ENCODE measurements at places on chromosomes 6 and 20.

GRCh38 chr20:43838703-43839060 lies 76.0 kb upstream of the TOX2 start:
- no peak for DNase-seq

- DNase-seq: no peak
Observed at GRCh38 chr20:31943052-31943471, 8.8 kb downstream of the PDRG1 start.

DNA sequence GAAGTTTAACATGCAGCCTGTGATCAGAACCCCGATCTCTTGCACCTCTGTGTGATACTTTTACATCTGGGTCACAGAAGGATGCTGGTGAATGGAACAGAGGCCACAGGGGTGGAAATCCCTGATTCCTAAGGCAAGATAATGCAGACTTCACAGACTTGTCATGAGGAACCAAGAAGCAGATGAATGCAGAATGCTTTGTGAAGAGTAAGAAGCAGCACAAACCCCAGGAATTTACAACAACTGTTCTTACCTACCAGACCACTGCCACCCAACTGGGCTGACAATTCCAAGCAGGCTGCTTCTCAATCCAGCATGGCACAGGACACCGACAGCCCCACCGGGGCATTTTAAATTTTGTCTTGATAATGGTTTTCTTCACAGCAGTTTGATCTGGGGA lies 113.2 kb upstream of the CD93 start:
- no peak for DNase-seq

DNA sequence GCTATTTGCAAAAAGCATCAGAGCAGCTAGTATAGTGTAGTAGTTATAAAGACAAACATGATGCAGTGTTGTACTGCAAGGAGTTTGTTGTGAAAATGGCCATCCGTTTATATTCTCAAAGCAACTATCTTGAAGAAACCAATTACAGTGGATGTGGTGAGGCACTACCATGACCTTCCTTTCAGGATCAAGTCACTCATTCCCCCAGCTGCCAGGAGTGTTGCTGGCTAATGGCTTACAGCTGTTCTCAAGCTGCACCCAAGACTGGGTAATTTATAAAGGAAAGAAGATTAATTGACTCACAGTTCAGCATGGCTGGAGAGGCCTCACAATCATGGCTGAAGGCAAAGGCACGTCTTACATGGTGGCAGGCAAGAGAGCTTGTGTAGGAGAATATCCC lies 29.0 kb downstream of the ADGRF4 start:
- no peak for DNase-seq

GRCh38 chr6:111260570-111261298 lies 173.4 kb downstream of the SLC16A10 start:
- no peak for DNase-seq

- DNase-seq: no peak
Observed at GRCh38 chr20:60690771-60691170, 561.3 kb upstream of the CDH4 start.

GRCh38 chr6:98136333-98136732 lies 698.0 kb upstream of the POU3F2 start:
- DNase-seq: no peak

DNA sequence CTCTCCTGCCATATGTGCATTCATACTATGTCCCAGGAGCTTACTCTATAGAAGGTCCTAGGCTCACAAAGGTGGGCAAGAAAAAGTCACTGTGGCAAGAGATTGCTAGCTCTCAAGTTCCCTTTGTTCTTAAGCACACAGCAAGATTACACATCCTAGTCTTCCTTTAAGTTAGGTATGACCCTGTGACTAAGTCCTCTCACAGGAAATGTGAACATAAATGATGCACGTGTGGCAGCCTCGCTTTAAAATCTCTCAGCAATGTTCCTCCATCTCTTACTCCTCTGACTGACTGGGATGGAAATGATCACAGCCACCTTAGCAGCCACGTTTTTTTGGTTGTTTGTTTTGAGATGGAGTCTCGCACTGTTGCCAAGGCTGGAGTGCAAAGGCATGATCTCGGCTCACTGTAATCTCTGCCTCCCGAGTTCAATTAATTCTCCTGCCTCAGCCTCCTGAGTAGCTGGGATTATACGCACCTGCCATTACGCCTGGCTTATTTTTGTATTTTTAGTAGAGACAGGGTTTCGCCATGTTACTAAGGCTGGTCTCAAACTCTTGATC lies 35.7 kb upstream of the HAO1 start:
- no peak for DNase-seq

GRCh38 chr6:168631564-168631963 lies 190.6 kb downstream of the SMOC2 start:
- no peak for DNase-seq

DNA sequence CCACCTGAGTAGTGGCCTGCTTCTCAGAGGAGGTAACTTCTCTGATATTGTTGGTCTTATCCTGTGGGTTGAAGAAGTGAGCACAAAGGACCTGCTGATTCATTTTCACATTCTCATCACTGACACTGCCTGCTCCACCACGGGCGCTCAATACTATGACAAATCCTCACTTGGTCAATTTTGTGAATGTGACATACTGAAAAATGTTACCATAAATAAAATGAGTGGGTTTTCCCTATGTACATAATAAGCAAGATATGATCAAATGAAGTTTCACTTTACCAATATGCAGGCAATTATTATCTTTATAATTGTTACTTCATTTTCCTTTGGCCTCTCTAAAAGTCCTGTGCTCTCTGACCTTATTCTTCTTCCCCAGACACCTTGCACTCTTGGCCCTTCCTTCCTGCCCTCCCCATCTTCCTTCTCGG lies 71.5 kb upstream of the RIPOR2 start:
- DNase-seq: no peak

DNA sequence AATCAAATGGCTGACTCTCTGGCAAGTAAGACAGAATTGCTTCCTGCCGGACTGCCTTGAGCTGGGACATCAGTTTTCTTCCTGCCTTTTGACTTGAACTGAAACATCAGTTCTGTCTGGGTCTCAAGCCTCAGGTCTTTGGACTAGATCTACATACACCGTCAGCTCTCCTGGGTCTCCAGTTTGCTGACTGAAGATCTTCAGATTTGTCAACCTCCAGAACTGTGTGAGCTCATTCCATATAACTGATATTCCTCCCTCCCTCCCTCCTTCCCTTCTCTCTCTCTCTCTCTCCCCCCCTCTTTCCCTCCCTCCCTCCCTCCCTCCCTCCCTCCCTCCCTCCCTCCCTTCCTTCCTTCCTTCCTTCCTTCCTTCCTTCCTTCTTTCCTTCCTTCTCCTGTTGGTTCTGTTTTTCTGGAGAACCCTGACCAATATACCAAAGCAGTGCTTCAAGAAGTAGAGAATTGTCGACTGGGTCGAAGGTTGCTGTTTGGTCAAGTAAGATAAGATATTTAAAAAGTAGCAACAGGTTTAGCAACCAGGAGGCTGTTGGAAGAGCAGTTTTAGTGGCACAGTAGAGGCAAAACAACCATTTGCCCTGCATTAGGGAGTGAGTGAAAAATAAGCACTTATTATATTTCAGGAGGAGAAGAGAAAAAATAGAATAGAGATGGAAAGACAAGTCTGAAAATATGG lies 33.1 kb upstream of the CMTR1 start:
- no peak for DNase-seq

- DNase-seq: no peak
Observed at GRCh38 chr6:20810727-20811108, 276.5 kb downstream of the CDKAL1 start.

- no peak for DNase-seq
Observed at GRCh38 chr20:59647271-59647670, 42.9 kb downstream of the PHACTR3 start.

DNA sequence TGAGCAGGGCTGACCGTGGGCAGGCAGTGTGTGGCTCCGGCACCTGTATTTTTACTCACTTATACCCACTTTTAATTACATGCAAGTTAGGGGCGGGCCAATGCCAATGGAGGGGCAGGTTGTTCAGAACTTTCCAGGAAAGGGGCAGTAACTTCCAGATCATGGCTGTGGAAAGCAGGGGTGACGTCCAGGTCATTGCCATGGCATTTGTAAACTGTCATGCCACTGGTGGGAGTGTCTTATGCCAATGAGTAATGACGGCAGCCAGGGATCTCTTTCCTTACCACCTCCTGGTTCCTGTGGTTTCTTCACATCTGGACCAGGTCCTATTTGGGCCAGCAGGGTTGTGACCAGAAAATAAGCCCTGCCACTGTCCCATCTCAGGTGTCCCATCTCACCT lies 258.7 kb downstream of the THBS2 start:
- DNase-seq: no peak

DNA sequence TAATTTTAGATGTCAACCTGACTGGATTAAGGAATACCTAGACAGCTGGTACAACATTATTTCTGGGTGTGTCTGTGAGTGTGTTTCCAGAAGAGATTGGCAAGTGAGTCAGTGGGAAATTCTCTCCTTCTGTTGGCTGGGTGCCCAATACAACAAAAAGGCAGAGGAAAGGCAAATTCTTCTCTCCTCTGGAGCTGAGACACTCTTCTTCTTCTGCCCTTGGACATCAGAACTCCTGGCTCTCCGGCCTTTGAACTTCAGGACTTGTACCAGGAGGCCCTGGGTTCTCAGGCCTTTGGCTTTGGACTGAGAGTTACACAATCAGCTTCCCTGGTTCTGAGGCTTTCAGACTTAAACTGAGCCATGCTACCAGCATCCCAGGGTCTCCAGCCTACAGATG lies 7.8 kb upstream of the BTN3A1 start:
- peak; percentile 44 for DNase-seq

GRCh38 chr20:37161830-37162549 lies 17.1 kb upstream of the RPN2 start:
- no peak for DNase-seq

DNA sequence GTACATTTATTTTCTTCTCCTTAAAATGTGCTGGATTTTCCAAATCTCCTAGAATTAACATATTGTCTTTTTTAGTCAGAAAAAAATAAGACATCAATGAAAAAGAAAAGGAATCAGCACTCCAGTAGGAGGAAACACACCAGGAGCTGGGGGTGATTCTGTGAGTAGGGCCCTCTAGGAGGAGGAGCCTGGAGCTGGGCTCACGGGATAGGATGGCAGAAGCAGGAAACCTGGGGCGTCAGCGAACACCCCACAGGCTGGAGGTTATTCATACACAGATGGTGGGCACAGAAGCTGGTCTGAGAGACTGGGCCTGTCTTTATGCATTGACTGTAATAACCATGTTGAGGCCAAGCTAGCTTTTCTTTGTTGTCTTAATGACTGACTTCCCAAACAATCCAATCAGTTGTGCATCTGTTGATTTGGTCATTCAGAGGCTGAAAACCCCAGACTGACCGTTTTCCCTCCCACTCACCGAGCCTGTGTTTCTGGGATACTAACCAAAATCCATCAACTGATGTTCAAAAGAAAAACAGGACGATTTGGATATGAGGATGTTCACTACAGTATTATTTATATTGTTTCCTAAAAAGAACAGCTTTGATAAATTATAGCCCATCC lies 53.1 kb downstream of the CPNE5 start:
- DNase-seq: no peak

- no peak for DNase-seq
Observed at GRCh38 chr6:142816031-142816430, 128.9 kb downstream of the HIVEP2 start.

- no peak for DNase-seq
Observed at GRCh38 chr20:44019638-44020335, 105.1 kb downstream of the TOX2 start.

DNA sequence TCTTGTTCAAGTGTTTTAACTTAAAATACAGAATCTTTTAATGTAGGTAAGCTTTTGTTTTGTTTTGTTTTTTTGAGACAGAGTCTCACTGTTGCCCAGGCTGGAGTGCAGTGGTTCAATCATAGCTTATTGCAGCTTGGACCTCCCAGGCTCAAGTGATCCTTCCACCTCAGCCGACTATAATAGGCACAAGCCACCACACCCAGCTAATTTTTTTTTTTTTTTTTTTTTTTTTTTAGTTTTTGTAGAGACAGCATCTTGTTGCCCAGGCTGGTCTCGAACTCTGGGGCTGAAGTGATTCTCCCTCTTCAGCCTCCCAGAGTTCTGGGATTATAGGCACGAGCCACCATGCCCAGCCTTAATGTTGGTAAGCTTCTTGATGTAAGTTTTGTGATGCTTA lies 3.3 kb downstream of the EFHC1 start:
- DNase-seq: no peak

DNA sequence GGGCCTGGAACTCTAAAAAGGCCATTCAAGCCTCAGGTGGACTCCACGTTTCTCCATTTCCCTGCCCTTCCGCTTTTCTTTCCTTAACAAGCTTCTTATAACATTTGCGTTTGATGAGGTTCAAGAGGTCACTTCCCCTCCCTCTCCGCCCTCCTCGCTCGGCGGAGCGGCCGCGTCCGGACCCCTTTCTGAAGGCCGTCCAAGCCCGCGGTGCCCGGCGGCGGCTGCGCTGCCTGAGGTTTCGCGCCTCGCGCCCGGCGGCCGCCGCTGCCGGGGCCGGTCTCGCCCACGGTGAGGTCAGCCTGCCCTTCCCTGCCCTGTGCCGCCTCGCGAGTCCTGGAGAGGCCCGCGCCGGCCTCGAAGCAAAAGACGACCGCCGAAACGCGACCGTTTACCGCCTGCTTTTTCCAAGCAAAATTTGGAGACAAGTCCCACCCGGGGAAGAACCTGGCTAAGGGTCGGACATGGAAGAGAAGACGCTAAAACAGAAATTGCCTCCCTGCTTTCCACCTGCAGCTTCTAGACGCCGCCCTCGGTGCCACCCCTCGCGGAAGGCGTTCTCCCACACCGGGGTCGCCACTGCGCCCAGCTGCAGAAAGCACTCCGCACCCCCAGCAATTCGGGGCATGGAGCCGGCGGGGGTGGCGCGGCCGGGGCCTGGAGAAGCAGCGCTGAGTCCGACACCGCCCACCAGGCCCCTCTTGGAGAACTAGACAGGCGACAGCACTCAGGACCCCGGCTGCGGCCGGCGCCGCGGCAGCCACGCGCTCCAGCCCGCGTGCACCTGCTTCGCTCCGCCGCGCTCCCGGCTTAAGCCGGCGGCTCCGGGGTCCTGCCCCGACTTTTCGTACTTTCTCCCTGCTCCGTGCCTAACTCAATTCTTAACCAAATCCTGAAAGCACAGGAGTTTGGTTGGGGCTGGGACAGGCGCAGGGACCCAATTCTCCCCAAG lies 11.0 kb upstream of the FOXF2 start:
- no peak for DNase-seq

GRCh38 chr20:46089167-46089416 lies 670 bp downstream of the NCOA5 start:
- no peak for DNase-seq

- no peak for DNase-seq
Observed at GRCh38 chr6:159809149-159809548, 9.1 kb downstream of the PNLDC1 start.

GRCh38 chr6:170019818-170020583 lies 268.6 kb downstream of the ERMARD start:
- DNase-seq: no peak

- DNase-seq: no peak
Observed at GRCh38 chr6:83883240-83883639, 23.8 kb downstream of the CYB5R4 start.

DNA sequence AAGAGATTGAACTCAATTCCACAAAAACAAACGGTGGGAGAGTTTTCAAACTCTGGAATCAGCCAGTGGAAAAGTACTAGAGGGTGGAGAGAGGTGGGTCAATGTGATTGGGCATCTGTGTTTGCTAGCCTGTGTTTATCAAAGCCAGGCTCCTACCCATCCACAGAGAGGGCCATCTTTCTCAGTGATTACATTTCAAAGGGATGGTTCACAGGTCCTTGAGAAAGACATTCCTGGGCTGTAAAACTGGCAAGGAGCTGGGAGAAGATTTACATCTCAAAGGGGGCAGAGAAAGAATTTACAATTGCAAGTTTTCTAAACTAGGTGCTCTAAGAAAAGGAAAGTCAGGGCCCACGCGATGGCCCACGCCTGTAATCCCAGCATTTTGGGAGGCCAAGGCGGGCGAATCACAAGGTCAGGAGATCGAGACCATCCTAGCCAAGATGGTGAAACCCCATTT lies 146.8 kb upstream of the UST start:
- DNase-seq: no peak

Data from epithelial cell of proximal tubule (primary cell).